Activated CD4-positive, alpha-beta T cell treated with anti-CD3 and anti-CD28 coated beads, Interleukin-2, amount 50 U/mL, for 1 hour (primary cell): ENCODE measurements at places on chromosomes 2 and 18.

DNA sequence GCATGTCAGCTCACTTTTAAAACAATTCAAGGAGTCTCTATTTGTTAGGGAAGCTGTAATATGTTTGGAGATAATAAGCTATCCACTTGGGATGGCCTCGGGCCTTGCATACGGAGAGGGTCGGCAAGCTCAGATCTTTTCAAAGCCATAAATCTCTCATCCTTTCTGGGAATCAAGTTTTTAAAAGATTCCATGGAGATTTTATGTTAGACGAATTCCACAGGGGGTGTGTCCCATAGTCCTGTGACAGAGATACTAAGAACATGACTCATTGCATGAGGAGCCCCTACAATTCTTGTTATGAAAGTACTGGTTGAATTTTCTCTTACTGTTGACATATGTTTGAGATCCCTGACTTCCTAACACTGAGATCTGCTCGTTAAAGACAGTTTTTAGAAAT, 108.7 kb downstream of the FEZ2 start:
- no peak for DNase-seq

DNA sequence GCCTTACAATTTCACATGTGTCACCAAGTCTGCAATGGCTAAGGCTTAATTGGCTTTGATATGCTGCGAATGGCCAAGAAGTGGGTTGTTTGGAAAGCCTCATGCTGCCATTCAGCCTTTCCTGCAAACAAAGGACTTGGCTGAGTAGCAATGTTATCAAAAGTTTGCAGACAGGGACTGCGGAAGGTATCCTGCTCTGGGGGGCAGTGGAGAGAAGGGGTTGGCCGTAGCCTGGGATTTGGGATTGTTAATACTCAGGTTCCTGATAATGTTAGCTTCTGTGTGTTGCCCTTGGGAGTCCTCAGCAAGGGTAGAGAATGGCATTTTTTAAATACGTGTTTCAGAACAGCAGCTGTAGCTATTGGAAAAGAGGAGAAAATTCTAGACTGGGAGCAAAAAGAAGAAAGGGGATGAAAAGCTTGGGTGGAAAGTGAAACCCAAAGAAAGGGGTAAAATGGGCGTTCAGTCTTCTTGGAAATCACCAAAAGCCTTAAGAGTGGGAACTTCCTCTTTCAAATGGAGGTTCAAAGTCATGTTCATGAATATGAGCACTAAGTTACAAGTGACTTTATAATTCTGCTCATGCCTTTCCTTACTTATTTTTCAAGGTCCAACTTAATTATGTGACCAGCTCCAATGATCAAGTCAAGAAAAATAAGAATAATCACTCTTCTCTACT, 325.1 kb downstream of the RNF144A start:
- DNase-seq, result no peak

GRCh38 chr2:37215250-37215649, 16.1 kb downstream of the CEBPZ start:
- DNase-seq, result no peak

GRCh38 chr2:43285987-43286386, 59.6 kb upstream of the ZFP36L2 start:
- no peak for DNase-seq

GRCh38 chr2:145771525-145771924, 1251.6 kb upstream of the ZEB2 start:
- no peak for DNase-seq

DNA sequence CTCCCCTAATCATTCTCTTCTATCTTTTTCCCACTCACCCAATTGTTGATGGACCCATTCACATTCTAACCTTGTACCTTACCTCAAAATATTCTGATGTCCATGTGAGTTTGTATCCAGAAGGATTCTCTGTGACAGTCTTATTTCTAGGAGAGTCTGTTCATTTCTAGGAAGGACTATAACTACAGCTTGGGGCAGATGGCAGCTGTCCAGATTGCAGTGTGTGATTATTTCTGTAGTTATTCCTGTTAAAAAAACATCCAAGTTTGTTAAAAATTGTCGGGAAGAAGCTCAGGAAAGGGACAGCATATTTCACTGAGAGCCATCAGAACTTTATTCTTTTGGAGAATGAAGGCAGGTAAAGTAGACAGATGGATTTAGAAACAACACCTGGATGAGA, 142.6 kb downstream of the RAPGEF4 start:
- DNase-seq, result no peak

DNA sequence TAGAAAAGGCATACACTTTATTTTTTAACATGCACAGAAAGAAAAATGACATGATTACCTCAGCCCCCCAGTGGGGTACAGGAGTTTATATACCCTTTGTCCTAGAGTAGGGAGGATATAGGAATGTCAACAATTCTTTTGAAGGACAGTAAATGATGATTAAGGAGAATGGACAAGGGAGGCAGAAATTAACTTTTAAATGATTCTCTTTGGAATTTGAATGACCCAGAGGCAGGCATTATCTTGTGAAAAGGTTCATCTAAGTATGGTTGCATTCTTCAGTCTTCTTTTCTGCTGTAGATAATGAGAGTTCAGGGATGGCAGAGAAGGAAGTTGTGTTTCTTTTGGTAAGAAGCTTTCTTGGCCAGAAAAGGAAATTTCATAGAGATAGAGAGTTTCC, 971.3 kb downstream of the CNTNAP5 start:
- no peak for DNase-seq
